Hindlimb muscle (tissue), 1 donor: ENCODE measurements at places on chromosomes 3 and 15.

DNA sequence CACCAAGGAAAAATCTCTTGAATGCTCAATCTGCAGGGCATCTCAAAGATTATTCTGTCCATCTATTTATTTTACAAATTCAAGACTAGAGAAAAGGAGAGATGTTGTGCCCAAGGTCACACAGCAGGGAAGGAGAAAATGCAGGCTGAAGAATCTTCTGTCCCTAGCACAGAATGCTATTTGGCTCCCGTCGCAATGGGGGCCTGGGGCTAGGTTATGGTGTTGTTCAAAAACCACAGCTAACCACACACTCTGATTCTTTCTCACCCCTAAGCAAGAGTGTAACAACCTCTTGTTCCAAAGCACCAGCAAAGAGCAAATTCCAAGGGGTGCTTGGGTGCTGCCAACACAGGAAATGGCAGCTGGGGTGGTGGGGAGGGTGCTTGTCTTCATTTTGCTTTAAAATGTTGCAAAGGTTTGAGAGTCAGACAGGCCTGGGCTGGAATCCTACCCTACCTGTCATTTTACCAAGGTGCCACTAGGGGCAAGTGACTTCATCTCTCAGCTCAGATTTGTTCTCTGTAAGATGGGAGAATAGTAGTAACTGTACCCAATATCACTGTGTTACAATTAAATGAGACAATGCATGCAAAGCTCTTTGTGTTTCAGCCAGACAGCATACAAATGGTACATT, 112.5 kb downstream of the ADAMTS9 start:
- DNase-seq, result no peak

- no peak for DNase-seq
Observed at GRCh38 chr3:141921316-141921715, 44.9 kb downstream of the ATP1B3 start.

- peak; percentile 14 for DNase-seq
Observed at GRCh38 chr3:9500108-9501050, 53.2 kb downstream of the LHFPL4 start.

DNA sequence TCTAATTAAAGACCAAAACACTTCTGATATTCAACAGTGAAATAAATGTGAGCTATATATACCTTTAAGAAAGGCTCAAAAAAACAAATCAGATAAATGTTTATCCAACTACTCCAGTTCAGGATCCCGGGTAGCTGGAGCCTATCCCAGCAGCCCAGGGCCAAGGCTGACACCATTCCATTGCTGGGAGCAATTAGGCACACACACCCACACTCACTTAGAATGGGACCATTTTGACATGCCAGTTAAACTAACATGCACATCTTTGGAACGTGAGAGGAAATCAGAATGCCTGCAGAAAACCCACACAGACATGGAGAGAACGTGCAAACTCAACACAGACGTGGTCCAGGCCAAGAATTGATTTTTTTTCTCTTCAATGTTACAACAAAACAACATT, 30.0 kb upstream of the PLSCR4 start:
- no peak for DNase-seq

DNA sequence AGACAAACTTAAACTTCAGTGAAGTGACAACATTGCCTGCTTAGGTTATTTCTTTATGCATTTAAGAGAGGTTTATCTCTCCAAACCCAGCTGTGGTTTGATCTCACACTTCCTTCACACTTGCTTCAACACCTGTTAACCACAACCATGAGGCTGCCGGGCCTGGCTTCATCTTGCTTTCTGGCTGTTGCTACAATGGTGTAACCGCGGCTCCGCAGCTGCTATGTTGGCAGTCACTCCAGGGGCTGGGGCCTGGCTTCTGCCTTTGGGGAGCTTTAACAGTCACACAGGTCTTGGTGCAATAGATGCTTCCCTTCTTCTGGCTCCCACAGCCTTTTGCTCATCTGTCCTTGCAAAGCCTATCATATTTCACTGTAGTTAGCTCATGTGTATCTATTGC, 72.9 kb upstream of the MNS1 start:
- DNase-seq, result peak; percentile 42

DNA sequence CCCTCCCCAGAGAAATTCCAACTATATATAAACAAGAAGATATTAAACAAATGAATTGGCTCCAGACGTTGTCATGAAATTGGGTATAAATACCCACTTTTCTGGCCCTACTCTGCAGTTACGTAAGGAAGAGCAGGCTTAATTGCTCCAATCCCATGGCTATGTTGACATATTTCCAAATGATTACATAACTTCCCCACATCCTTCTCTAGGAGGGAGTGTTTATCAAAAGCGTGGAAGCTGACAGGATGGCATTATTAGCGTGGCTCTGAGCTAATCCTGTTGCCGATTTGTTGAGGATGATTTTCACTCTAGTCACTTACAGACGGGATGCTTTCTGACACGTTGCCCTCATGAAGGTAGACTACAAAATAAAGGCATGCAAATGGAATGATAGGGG, 347.5 kb upstream of the TMCO5A start:
- no peak for DNase-seq
